Frontal cortex (tissue), 4 donors: ENCODE measurements at places on chromosomes 3 and 15. TPM values are rescaled to one million over a fixed set of nuclear protein-coding genes. Genes with fewer than 3 reads are reported as not detected.

ACTC1 gene
- total RNA-seq, result 0.41 TPM

GRAMD2A gene
- total RNA-seq, result 1.2 TPM

VEPH1 gene
- 13.0 TPM for total RNA-seq

ZNF717 gene
- total RNA-seq, result 22.0 TPM

ZNF80 gene
- total RNA-seq, result not detected

FAM3D gene
- not detected for total RNA-seq

ATP13A3 gene
- total RNA-seq, result 146 TPM

CFAP20DC gene
- total RNA-seq, result 2.0 TPM

MYH15 gene
- 0.41 TPM for total RNA-seq

GRCh38 chr15:77988347-77989295 is 88.9 kb downstream of the TBC1D2B start:
- DNase-seq, result no peak

DNA sequence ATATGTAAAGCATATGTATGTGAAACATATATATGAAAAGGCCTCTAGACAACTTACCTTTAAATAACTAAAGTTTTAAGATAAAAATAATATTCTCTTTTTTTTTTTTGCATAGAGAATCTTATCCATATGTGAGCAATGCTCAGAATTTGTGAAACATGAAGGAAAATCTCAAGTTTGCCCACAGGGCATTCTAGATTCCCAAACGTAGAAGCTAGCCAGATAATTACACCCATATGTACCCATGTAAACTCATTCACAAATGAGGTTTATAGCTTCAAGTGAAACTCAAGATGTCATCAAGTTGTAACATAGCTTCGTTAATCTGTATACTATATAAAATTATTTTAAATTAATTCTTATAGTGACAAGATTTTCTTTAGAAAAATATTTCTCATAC is 537.3 kb upstream of the NR2F2 start:
- no peak for DNase-seq

DNA sequence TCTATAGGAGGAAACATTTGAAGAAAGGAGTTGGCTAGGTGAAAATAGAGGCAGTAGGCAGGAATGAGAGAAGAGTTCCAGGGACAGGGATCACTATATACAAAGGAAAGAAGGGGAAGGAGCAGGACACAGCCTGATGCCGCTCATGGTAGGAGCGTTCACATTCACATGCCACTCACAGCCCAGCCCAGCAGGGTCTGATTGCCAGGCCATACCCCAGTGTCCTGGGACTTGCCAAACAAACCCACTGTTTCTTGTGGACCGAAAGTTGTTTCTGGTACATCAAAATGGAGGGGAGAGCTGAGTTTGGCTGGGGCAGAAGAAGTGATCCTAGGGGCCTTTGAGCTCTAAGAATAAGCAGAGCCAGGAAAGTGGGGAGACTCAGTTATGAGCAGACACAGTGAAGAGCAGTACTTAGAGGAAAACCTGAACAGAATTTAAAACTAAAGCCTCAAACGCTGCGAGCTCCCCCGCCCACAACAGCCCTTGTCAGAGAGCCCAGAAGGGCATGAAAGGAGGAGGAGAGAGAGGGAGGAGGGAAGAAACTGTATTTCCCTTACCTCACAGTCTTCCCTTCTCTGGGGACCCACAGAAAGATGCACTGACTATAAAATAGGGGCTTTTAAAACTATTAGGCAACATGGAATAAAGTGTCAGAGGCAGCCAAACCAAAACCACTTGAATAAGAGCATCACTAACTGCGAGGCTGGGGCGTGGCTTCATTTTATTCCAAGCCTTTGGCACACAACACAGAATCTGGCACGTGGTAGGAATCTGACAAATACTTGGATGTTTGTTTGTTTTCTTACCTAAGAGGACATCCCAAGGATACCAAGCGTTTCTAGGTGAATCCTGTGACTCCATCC is 129.0 kb downstream of the RPL22L1 start:
- DNase-seq, result peak; percentile 5

DNA sequence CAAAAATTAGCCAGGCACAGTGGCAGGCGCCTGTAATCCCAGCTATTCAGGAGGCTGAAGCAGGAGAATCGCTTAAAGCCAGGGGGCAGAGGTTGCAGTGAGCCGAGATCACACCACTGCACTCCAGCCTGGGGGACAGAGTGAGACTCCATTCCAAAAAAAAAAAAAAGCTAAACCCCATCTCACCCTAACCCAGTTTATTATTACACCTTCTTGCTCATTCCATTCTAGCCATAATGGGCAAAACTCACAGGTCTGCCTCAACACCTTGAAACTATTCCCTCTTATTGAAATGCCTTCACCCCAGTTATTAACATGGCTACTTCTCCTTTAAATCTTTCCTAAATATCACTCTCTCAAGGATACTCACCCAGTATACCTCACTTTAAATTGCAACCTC is 4.1 kb downstream of the SETD2 start:
- no peak for DNase-seq

DNA sequence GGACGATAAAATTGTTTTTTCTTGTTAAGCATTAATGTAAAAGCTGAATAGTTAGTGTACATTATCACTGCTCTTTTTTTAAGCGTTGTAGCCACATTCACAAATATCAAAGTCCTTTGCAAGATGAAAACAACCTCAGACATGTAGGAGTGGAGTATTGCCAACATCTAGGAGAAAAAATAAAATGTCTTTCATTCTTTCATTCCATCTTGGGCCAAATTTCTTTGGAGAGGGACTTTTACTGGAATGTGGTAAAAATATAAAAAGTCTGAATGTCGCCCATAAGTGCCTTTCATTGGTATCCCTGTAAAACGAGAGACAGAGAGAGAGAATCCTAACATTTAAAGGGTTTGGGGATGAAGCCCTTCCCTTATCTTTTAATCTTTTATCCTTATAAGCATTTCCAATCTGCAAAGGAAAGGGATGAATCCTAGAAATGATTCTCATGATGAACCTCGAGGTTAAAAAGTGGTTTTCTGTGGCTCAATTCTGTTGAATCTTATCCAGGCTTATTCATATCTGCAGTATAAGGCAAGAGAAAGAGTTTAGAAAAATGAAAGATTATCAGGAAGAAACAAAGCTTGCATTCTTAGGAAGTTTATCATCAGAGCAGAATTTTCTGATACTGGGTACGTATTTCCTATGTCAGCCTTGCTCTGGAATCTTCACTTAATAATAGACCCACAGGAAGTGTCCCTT is 1031.7 kb downstream of the MCTP2 start:
- DNase-seq, result no peak

- no peak for DNase-seq
Observed at GRCh38 chr3:158771577-158771976, 30.3 kb upstream of the MFSD1 start.

GRCh38 chr3:144774897-144775296 is 803.3 kb downstream of the DIPK2A start:
- DNase-seq, result no peak

DNA sequence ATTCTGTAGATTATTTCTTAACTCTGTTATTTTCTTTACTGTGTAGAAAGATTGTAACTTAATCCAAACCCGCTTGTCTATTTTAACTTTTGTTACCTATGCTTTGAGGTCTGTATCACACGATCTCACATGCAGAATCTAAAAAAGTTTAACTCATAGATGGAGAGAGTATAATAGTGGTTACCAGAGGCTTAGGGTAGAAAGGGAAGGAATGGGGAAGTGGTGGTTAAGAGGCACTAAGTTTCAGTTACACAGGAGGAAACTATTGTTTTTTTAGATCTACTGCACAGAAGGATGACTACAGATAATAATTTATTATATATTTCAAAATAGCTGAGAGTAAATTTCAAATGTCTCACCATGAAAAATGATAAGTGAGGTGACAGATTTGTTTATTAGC is 515.2 kb downstream of the RSL24D1 start:
- DNase-seq, result no peak

GRCh38 chr3:23940775-23941174 is 4.3 kb upstream of the NR1D2 start:
- DNase-seq, result no peak

DNA sequence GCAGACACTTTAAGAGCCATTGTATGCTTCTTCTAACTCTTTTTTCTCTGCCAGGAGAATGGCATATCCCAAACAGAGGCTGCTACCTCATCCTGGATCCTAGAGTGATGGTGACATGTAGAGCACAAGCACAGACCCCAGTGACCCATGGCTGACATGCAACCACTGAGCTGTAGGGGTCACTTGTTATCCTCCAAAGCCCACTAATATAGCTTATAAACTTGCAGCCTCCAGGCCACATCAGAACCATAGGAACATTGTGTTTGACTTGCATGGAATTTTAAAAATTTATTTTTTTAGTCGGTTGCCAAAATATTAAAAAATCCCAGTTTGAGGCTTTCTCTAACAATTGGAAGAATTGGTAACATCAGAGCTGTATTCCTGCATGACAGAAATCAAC is 283.0 kb upstream of the WNT5A start:
- DNase-seq, result no peak

GRCh38 chr15:68518785-68519430 is 59.9 kb upstream of the CORO2B start:
- DNase-seq, result no peak

DNA sequence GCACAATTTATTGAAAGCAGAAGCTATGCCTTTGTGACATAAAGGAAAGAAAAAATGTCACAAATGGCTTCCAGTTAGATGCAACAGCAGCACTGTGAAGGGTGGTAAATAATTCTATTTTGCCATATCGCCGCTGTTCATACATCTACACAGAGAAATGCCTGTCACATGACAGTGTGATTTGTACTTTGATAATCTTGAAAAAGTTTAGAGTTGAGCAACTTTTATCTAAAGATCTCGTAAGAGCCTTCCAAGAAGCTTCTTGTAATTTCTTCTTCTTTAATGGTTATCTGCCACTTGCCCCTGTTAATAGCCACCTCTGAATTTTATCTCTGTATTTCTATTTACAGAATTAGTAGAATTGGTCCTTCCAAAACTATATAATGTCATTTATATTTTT is 192.3 kb downstream of the ATP8B4 start:
- DNase-seq, result no peak

DNA sequence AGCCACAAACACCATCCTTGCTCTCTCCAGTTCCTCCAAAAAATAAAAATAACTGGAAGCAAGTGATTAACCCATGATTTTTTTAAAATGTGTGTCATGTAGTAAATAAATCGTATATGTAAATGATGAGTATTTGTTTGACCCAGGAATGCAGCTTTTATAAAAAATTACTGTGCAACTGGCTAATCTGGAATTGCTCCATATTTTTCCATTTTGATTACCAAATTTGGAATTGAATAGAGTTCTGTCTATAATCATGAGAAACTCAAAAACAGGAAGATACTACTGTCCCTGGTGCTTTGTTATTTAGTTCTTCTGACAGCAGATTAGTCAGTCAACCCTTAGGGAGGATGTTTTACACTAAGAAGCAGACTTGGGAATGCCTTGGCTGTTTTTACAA is 116.2 kb downstream of the CCNL1 start:
- no peak for DNase-seq

DNA sequence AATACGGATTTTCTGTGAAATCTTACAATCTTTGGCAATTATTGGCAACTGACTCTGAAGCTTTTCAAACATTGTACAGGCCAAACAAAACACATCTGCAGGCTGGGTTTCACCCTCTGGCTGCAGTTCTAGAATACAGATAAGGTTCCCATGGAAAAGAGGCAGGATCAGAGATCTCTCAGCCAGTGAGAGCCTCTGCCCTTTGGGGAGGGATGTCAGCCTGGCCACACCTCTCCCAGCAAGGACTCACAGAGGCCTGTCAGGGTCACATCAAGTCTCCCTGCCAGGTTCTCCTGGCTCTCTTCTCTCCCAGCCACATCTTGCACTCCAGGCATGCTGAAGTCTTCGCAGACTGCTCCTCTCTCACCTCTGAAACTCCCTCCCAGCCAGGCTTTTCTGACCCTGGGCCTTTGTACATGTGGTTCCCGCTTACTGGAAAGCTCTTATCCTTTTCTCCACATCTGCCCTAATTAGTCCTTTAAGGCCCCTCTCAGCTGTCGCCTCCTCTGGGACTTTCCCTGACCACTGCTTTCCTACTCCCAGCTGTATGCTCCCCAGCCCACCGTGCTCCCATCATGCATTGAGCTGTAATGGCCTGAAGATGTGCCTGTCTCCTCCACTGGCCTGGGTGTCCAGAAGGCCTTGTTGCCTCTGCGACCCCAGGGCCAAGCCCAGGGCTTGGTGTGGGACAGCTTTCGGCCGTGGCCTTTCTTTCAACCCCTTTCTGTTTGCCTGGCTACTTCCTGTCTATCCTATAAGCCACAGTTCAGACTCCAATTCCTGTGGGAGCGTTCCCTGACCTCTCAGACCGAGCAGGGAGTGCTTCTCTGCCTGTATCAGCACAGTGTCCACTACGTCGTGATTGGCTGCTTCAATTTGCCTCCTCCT is 4.3 kb downstream of the RBP1 start:
- no peak for DNase-seq

GRCh38 chr3:107132674-107133073 is 244.6 kb upstream of the CCDC54 start:
- no peak for DNase-seq

DNA sequence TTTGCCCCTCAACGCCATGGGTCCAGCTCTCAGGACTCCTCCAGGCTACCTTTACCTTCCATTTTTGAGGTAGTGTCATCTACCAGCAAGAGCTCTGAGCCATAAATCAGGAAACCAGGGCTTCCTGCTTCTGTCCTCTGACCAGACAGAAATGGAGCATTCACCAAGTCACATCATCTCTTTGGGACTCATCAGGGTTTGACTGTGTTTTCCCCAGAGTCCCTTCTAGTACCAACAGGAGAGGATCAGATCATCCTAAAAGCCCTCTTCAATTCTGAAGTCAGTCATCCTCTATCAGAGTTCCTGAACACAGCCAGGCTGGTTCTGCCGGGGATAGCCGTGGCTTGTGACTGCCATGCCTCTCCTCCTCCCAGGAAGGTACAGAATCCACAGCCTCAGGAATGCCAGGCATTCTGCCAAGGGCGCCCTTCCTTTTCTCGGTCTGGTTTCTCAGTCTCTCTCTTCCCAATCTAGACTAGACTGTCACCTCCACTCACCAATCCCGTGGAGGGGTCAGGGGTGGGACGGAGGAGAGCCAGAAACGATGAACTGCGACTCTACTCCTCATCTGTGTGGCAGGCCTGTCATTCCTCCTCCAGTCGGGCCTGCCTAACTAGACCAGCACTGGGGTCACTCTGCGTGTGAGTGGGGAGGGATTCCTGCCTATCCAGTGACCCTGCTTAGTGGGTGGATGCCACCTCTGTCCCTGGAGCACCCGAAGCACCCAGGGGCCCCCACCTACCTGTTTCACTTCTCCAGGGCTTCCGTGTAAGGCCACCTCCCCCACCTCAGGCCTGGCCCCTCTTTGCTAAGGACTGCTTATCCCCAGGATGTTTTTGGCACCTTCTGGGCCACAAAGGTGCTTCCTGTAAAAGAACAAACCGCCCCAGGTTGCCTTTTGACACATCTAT is 30.9 kb downstream of the CCNL1 start:
- DNase-seq, result no peak

GRCh38 chr3:152291649-152292066 is 22.9 kb downstream of the MBNL1 start:
- no peak for DNase-seq

- DNase-seq, result no peak
Observed at GRCh38 chr15:29682361-29682760, 139.9 kb downstream of the TJP1 start.
